ENCODE measurements at places on chromosomes 2 and 18.

GRCh38 chr2:46267616-46268015 is 29.6 kb upstream of the EPAS1 start:
- no peak for DNase-seq

DNA sequence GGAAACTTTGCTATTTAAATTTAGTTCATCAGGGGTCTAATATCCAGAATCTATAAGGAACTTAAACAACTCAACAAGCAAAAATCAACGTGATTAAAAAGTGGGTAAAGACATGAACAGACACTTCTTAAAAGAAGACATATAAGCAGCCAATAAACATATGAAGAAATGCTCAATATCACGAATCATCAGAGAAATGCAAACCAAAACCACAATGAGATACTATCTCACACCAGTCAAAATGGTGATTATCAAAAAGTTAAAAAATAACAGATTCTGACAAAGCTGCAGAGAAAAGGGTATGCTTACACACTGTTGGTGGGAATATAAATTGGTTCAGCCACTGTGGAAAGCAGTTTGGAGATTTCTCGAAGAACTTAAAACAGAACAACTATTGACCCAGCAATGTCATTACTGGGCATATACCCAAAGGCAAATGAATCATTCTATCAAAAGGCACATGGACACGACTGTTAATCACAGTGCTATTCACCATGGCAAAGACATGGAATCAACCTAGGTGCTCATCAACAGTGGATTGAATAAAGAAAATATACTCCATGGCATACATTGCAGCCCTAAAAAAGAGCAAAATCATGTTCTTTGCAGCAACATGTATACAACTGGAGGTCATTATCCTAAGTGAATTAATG is 189.9 kb downstream of the SLC4A10 start:
- DNase-seq = no peak

GRCh38 chr2:42970151-42970550 is 177.8 kb upstream of the HAAO start:
- no peak for DNase-seq

- DNase-seq = peak; percentile 97
Measured at GRCh38 chr2:26884486-26884885, 36.6 kb downstream of the DPYSL5 start.

- no peak for DNase-seq
Measured at GRCh38 chr2:40284797-40285196, 167.1 kb downstream of the SLC8A1 start.

DNA sequence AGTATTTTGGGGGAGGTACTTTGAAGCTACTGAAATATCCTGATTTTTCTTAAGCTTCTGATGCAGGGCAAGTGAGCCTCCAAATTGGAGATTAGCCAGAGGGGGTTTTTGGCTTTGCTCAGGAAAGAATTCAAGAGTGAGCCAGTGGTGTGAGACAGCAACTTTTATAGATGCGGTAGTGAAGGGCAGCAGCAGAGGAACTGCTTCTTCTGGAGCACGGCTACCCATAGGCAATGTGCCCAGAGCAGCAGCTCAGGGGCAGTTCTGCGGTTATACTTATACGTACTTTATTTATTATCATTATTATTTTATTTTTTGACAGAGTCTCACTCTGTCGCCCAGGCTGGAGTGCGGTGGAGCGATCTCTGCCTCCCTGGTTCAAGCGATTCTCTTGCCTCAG is 19.8 kb upstream of the NT5DC4 start:
- DNase-seq = no peak

GRCh38 chr2:8500124-8501054 is 181.5 kb upstream of the ID2 start:
- no peak for DNase-seq

DNA sequence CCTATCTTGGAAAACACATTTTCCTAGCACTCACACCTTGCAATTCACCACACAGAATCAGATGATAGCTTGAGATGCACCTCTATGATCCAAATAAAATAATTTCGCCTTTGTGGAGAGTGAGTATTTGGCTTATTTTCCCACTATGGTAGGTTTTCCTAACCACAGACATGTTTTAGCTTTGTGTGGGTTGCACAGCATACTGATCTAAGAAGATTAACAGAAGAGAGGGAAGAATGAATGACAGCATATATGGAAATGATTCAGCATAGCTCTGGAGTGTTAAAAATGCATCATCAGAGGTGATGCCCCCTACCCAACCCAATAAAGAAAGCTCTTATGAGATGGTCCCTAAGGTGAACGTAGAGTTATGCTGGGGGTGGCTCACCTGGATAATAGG is 72.5 kb downstream of the GCA start:
- DNase-seq = no peak

DNA sequence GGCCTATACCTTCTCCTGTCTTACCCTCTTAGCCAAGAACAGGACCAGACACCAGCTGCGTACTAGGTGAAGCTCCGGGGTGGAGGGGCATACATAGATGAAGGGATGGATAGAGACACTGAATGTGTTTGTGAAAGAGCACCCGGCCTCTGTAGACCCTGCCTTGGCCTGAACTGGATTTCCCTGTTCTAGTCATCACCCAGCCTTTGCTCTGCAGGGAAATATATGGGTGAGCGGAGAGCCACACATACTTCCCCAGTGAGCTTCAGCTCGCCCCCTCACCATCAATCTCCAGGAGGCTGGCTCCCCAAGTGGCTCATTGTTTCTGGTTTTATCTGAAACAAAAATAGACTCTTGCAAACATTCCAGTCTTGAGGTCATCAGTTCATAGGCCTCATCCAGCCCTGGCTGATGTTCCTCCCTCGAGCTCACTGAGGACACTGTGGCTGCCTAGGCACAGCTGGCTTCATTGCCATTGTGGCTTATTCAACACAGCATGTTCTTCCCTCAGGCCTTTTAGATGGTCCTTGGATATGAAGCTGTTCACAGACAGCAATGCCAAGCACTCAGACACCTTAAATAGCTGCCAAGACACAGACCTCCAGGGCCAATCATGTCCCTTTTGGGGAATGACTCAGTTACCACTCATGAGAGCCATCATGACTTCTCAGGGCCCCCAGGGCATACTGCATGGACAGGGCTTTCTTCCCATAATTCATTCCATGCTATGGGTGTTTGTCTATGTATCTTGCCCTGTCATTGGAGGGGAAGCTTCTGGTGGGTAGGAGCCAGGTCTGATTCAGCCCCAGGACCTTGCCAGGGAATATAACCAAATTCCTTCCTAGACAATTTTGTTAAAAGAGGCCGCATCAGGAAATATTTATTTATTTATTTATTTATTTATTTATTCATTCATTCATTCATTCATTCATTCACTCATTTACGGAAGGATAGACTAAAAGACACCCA is 82.4 kb downstream of the TTC32 start:
- no peak for DNase-seq

DNA sequence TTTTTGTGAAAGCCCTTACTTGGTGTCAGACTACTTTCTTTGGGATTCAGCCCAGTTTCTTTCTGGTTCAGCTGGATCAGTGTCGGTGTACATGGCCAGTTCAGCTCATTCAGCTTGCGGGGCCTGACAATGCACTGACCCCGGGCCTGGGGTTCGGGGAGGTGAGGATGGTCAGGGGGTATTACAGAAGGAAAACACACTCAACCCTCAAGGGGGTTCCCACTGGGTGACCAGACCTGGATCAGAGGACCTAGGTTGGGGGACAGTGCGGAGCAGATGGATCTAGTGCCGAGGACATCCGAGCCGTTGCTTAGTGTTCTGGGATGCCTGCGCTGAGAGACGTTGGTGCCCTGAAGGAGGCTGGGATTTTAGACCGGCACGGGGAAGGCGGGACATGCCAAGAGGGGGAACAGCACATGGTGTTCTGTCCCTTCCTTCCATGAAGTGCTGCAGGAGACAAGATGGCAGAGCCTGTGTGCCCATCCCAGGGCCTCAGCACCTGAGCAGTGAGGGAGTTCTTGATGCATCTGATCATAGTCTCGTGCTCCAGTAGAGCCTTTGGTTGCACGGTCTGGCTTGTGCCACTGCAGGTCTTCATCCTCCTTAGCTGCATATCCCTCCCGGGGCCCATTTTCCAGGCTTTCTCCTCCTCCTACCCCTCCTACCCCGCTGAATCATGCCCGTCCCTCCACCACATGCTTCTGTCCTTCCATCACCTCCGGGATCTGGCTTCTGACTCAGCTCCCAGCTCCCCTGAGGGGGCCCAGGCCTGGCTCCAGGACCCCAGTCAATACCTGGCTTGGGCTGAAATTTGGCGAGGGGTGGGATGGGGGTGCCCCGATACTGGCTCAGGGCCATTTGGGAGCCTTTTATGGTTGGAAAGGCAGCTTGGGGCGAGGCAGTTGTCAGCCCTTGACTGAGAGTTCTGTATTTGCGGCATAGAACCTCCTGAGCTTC is 18.0 kb downstream of the SPEG start:
- no peak for DNase-seq

DNA sequence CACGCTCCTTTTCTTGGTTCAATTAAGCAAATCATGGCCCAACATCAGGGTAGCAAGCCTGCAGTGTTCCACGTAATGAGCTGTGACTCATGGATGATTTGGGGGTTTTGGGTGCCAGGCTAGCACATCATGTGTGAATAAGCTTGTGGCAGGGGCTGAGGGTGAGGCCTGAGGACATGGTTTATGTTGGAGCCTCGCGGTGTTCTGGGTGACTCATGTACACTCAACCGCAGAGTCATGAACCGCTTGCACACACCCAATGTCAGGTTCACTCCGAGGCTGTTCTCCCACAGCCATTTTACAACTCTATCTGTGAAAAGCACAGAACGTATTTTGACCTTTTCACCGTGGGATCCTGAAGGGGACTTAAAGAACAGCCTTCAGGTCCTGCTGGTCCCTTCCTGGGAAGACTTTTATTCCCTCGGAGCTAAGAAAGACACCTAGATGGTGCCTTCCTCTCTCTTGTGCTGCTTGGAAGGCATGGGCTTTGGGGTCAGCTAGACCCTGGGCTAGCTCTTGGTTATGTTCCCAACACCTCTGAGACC is 139.9 kb upstream of the ZEB2 start:
- DNase-seq = no peak

DNA sequence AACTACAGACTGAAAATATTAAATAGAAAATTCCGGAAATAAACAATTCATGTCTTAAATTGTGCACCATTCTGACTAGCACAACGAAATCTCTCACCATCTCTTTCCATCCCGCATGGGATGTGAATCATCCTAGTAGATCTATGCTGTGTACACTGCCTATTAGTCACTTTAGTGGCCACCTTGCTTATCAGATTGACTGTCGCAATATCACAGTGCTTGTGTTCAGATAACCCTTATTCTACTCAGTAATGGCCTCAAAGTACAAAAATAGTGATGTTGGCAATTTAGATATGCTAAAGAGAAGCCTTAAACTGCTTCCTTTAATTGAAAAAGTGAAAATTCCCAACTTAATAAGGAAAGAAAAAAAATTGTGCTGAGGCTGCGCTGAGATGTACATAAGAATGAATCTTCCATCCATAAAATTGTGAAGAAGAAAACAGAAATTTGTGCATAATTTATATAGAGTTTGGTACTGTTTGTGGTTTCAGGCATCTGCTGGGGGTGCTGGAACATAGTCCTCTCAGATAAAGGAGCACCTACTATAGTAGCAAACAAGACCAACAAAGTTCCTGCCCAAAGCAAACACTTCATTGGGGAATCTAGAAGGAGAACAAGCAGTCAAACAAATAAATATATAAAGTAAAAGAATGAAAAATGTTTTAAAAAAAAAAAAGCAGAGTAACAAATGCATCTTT is 12.0 kb downstream of the PSMD1 start:
- no peak for DNase-seq

DNA sequence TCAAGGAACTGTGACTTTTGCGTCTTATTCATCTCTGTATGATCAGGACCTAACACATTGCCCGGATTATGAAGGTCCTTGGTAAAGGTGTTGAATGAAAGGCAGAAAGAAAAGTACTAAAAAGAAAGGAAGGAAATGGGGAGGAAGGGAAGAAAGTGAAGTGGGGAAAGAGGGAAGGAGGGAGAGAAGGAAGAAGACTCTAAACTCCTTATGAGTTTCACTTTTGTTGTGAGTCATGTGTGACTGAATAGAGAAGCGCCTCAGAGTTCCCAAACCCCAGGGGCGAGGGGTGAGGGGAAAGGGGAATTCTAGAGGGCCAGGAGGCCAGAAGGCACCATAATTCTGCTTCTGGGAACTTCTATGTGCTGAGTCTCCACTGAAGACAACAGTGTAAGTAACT is 30.9 kb upstream of the OSBPL6 start:
- no peak for DNase-seq

DNA sequence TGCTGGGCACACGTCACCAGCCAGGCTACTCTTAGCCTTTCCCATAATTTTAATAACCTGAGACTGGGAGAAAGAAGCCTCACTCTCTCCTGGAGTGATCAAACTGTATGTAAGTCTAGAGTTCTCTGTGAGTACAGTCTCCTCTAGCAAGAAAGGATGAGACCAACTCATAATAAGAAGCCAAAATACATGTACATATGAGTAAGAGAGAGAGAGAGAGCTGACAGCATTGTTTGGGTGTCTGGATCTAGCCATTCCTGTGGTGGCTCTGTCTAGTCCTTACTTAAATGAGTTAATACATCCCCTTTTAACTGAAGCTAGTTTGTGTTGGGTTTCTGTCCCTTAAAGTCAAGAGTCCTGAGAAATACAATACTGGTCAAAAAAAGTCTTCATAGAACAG is 26.0 kb upstream of the ANXA4 start:
- no peak for DNase-seq

DNA sequence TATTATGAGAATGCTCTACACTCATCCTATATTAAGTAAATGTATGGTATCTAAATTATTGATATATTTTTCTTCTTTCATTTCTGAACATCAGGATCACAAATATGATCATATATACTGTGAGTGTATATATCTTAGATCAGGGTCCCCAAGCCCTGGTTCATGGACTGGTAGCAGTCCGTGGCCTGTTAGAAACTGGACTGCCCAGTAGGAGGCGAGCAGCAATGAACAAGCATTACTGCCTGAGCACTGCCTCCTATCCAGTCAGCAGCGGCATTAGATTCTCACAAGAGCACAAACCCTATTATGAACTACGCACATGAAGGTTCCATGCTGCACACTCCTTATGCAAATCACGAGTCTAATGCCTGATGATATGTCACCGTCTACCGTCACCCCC is 1247.1 kb upstream of the NXPH2 start:
- DNase-seq = peak; percentile 10

DNA sequence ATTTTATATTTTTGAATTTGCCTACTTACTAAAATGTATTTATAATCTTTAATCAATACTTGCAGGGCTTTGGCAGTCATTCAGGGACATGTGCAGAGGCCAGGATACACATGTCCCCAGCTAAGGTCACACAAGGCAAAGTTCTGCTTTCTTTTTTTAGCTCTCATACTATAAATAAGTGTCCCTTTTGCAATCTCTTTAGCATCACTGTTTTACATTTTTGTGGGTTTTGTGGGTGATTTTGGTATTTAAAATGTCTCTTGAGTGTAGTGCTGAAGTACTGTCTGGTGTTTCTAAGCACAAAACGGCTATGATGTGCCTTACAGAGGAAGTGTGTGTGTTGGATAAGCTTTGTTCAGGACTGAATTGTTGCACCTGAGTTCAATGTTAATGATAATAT is 309.0 kb upstream of the GULP1 start:
- DNase-seq = no peak

All from WERI-Rb-1 (cell line).